ENCODE measurements at places on chromosomes 2 and 18.

DNA sequence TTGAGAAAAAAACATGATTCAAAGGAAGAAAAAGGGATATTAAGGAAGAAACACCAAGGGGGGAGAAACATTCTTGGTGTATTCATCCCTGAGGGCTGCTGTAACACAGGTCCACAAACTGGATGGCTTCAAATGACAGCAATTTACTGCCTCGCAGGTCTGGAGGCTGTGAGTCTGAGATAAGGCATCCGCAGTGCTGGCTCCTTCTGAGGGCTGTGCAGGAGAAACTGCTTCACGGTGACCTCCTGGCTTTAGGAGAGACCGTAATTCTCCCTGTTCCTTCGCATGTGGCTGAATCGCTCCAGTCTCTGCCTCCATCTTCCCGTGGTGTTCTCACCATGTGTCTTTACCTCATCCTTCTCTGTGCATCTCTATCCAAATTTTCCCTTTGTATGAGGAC is 490.7 kb downstream of the EIPR1 start:
- no peak for DNase-seq

GRCh38 chr2:142042536-142043199 is 88.1 kb downstream of the LRP1B start:
- DNase-seq, result no peak

- DNase-seq, result no peak
These were observed 864.6 kb upstream of the FSHR start for GRCh38 chr2:50018921-50019320.

DNA sequence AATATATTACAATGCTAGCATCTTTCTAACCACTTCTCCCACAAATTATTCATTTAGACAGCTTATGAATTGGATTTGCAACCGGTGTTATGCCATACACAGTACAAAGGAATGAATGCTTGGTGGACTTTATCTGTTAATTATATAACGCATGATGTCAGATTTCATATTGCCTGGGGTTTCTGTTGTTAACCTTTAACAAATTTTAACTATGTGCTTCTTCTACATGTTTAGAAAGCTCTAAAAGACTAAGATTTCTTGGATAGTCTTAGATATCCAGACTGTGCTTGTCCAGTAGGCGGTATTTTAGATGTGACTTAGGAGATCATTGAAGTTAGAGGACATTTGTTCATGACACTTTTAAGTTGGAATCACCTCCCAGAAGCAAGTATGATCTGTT is 976.3 kb downstream of the TMEM182 start:
- DNase-seq, result no peak

- DNase-seq, result no peak
These were observed 38.8 kb downstream of the ADAM23 start for GRCh38 chr2:206482123-206482522.

- DNase-seq, result no peak
These were observed 95.6 kb downstream of the GALNT3 start for GRCh38 chr2:165698444-165698884.

DNA sequence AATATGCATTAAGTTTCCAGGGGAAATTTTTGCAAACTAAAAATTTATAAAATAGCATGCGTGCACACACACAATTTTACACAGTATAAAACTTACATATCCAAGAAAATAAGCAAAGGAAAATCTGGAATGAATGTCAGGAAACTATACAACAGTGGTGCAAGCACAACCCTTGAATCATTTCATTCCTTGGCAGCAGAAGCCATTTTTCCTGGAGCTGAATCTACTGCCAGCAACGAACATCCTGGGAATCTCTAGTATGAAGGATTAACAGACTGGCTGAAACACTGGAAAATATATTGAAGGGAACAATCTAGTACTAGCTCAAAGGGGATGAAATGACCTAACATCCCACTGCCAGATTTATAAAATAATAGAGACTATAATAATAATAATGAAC is 235.3 kb downstream of the DYM start:
- DNase-seq, result no peak

GRCh38 chr18:48254077-48254602 is 155.0 kb downstream of the ZBTB7C start:
- DNase-seq, result no peak

- DNase-seq, result no peak
These were observed 8.0 kb downstream of the ME2 start for GRCh38 chr18:50886929-50887328.

- DNase-seq, result no peak
These were observed 36.0 kb upstream of the TTC27 start for GRCh38 chr2:32591669-32592463.

DNA sequence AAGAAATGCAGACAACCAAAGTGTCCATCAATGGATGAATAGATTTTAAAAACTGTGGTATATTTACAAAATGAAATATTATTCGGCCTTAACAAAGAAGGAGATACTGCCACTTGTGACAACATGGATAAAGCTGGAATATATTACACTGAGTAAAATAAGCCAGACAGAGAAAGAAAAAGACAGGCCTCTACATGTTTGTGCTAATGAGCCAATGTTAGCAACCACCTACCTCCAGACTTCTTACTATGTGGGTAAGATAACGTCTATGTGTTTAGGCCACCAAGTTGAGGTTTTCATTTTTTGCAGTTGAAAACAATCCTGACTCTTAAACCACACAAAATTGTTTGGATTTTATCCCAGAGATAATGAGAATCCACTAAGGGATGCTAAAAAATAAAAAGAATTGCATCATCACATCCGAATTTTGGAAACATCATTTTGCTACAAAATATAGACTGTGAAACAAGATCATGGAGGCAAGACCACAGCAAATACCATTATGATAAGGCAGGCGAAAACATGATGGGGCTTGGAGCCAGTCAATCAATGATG is 47.0 kb downstream of the EVA1A start:
- DNase-seq, result no peak

DNA sequence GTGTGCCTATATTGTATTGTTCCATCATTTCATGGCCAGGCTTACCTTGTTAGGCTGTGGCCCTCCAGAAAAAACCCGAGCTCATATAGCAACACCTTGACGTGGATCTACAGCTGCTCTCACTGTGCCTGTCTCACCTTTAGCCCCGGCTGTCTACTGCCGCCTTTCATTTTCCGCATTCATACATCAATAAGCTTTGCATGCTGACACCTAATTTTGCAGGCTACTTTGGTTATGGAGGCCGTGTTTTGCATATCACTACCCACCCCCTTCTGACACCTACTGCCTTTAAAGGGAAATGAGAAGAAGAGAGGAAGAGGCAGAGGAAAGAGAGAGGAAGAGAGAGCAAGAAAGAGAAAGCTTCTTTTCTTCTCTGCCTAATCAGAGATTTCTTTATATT is 702.9 kb downstream of the BCL11A start:
- no peak for DNase-seq

- DNase-seq, result peak; percentile 79
These were observed 69.0 kb downstream of the CTAGE1 start for GRCh38 chr18:22348521-22349316.

- DNase-seq, result no peak
These were observed 262.8 kb upstream of the RASGRP3 start for GRCh38 chr2:33213648-33214047.

DNA sequence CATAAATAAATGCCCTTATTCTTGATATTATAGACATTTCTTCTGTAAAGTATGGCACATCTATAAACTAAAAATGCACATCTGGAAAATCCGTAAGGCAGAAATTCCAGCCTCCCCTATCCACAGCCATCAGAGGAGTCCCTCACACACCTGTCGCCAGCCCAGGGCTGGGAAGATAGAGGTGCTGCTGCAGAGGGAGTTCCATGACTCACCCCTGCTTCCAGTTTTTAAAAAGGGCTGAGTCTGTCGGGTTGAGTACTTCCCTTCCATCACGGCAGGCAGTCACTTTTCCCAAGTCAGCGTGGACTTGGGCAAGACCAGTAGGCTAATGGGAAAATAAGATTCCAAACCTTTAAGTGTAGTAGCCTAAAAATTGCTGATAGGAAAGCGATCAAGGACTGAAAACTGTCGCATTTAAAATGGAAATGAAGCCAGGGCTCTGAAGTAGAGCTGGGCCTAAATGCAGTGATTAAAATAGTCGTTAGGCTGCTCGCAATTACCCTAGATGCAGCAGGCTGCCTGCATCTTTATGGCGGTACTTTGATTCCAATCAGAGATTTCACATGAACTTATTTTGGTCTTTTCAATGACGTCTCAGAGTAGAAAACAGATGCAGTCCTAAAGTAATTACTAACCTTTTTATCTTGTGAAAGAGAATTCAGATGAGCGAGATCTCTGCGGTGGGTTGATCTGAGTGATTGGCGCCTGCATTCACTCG is 280.5 kb downstream of the AGAP1 start:
- DNase-seq, result no peak

GRCh38 chr2:101080211-101081068 is 70.7 kb downstream of the TBC1D8 start:
- peak; percentile 46 for DNase-seq
